ENCODE measurements at places on chromosomes 5 and 9.
A peak's percentile ranks its signal among the peaks of the same experiment; 100 is the strongest.

DNA sequence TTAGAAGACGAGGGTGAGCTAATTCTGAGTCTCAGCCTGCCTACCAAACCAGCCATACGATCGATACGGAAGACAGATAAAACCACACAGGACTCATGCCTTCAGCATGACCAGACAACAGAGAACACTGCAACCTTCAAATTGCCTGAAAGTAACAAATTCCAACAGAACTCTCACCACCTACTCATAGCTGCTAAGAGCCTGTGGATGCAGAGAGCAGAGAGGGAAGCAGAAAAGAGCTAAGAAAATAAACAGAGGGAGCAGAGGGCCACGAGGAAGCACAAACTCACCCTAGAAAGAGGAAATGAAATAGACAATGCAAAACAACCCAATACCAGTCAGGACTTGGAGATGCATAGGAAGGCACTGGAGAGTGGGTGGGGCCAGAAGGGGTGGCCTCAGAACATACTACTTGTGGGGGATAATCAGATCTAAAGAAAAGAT, 86.7 kb upstream of the TAS2R1 start:
- no peaks in the 10 kb centered on the region for H3K27me3 ChIP-seq
- H3K27ac ChIP-seq, result no peak overlapping the region
- no peak for DNase-seq
- H3K4me3 ChIP-seq, result no peak overlapping the region
- no peaks in the 10 kb centered on the region for H3K4me1 ChIP-seq
- no peaks in the 10 kb centered on the region for H3K36me3 ChIP-seq

DNA sequence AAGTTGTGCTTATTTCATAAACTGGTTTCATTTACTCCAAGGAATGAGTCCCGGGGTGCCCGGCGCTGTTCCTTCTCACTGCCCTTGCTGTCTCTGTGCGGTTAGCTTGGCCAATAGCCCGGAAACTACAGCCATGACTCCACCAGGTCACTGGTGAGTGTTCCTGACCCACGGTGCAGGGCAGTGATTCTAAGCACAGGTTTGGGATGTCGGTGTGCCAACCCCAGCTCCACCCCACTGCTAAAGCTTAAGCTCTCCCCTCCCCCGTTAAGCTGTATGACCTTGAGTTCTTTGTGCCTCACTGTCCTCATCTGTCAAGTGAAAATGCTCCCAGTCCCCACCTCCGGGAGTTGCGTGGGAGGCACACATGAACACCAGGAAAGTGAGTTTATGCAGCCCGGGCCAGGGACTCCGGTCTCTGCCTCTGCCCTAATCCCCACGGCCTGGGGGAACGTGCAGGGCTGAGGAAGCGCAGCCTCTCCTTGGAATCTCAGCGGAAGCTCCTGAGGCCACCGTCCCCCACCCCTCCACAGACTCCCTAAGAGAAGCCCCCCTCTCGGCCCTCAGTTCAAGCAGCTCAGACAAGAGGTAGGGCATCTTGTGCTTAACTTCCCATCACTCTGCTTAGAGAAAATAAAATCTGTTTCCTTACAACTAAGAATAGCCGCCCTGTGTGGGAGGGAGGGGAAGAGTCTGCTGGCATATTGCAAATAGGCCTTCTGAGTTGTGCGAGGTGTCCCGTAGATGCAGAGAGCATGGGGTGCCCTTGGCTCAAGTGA, 92.0 kb upstream of the RAI14 start:
- no peaks in the 10 kb centered on the region for H3K4me1 ChIP-seq
- no peaks in the 10 kb centered on the region for H3K27me3 ChIP-seq
- H3K36me3 ChIP-seq, result no peaks in the 10 kb centered on the region
- no peak for DNase-seq

- peak; percentile 92 for DNase-seq
- peaks cover 6% of the 10 kb centered on the region for H3K4me1 ChIP-seq
- no peak overlapping the region for H3K27ac ChIP-seq
- no peaks in the 10 kb centered on the region for H3K36me3 ChIP-seq
Measured at GRCh38 chr9:123349691-123350480, 6.1 kb upstream of the CRB2 start.

DNA sequence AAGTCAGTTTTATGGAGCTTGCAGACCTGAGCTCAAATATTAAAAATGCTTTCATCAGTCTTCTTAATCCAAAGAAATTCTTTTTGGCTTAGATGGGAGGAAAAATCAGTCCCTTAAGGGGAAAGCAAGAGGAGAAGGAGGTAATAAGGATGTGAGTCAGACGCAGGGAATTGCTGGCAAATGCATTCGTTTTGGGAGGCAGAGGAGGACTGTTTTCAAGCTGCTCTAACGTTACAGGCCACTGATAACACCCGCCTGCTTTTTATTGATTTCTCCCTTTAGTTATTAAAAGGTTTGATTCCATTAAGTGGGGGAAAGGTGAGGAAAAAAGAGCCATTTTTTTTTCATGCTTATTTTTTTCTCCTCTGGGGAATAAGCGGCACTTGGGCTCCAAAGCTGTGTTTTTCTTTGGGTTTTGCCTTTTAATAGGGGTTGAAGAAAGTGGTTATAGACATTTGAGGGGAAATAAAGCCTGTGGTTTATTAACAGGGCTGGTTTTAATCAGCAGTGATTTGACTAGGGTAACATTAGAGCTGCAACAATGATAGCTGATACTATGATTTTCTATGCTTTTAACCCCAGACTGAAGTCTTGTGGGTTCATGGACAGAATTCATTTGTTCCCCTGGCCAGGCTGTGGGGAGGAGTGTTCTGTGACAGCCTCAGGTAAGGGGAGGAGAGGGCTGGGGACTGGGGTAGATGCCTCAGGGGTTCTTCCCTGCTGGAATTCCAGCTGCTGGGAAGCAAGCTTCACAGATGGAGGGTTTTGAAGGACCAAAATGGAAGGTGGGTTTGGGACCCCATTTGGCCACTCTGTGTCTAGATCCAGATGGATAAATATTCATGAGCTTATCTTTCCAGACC, 225.2 kb downstream of the GAS1 start:
- DNase-seq, result no peak
- no peak overlapping the region for H3K27ac ChIP-seq
- H3K4me3 ChIP-seq, result no peak overlapping the region
- H3K27me3 ChIP-seq, result peaks cover 2% of the 10 kb centered on the region

- no peaks in the 10 kb centered on the region for H3K4me1 ChIP-seq
- H3K27ac ChIP-seq, result no peak overlapping the region
- H3K36me3 ChIP-seq, result no peaks in the 10 kb centered on the region
- H3K4me3 ChIP-seq, result no peak overlapping the region
- DNase-seq, result no peak
Measured at GRCh38 chr5:180341595-180341994, 11.5 kb downstream of the GFPT2 start.

GRCh38 chr5:73299665-73300336, 126.8 kb downstream of the TMEM174 start:
- no peaks in the 10 kb centered on the region for H3K4me1 ChIP-seq
- DNase-seq, result no peak
- peak overlapping the region; percentile 52 for H3K27ac ChIP-seq
- peaks cover 6% of the 10 kb centered on the region for H3K36me3 ChIP-seq
- peaks cover 84% of the 10 kb centered on the region for H3K27me3 ChIP-seq

DNA sequence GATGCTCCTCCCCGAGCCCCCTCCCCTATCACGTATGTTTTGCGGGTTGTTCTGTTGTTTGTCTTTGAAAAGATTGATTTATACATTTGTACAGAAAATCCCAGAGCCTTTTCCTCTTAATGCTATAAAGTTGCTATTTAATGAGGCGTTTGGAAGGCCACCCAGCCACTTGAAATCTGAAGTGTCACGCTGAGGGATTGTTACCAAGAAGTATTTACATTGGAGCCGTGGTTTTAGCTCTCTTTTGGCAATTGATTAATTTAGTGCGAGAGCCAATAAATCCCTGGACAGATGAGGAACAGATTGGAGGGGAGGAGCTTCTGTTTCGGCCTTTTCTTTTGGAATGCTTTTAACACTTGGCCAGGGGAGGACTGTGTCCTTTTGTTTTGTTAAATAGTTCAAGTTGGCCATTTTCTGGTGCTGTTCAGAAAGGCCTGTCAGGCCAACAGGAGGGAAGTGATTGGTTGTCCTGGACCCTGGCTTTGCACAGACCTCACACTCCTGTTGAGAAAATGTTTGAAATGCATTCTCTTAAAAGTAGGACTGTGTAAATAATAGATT, 250.2 kb downstream of the PDZD2 start:
- peaks cover 2% of the 10 kb centered on the region for H3K27me3 ChIP-seq
- H3K27ac ChIP-seq, result no peak overlapping the region
- H3K4me1 ChIP-seq, result no peaks in the 10 kb centered on the region
- no peak overlapping the region for H3K4me3 ChIP-seq
- DNase-seq, result no peak
